Stimulated activated CD4-positive, alpha-beta T cell treated with anti-CD3 and anti-CD28 coated beads, Interleukin-15, amount 100 ng/mL, for 24 hours (primary cell): ENCODE measurements at places on chromosomes 1 and 21.

GRCh38 chr1:39080831-39081270, 54.7 kb downstream of the NDUFS5 start:
- no peak for DNase-seq

DNA sequence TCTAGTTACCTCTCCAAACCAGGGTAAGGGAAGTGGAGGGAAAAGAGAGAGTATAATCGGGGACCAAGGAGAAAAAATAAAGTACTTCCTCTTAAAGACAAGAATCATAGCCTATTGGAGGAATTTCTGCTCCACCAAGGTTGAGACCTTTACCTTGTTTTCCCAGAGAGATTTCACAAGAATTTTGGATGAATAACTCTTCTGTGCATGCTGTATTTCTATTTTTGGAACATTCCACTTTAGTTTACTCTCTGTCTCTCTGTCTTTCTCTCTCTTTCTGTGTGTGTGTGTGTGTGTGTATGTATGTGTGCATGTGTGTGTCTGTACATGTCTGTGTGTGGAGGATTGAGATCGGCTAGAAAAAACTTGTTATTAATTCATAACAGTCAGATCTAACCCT, 318.4 kb upstream of the RGS18 start:
- no peak for DNase-seq

DNA sequence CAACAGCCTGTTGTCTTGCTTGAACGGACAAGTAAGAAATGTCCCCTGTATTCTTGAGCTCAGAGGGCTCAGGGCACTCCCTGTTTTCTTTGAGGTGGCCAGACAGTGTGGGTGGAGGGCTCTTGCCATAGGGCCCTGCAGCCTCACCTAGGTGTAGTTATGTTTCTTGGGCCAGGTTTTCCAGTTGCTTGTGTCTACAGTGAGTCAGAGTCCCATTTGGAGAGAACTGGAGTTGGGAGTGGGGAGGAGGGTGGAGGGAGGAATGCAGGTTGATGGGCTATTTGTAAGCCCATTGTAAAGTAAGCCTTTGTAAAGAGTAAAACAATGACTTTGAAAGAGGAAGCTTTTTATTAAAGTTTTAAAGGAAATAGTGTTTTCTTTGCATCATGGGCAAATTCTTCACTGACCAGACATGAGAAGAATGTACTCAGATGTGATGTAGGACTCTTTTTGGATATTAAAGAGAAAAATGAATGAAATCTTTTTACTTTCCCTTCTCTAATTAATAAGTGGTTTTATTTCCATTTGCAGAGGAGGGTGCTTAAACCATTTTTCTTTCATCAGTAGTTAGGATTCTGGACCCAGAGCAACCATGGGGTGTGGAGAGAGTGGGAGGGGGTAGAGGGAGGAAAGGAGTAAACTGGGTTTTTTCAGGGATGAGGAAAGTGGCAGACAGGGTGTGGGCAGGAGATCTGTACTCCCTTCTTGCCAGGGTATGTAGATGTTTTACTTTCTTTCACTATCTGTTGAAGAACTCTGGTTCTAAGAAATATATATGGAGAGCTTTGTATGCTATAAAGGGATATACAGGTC, 45.1 kb upstream of the MACF1 start:
- DNase-seq, result no peak

- no peak for DNase-seq
These were observed 56.0 kb downstream of the ADARB1 start for GRCh38 chr21:45130324-45130774.

GRCh38 chr1:153688276-153688675, 9.8 kb downstream of the NPR1 start:
- DNase-seq, result no peak

DNA sequence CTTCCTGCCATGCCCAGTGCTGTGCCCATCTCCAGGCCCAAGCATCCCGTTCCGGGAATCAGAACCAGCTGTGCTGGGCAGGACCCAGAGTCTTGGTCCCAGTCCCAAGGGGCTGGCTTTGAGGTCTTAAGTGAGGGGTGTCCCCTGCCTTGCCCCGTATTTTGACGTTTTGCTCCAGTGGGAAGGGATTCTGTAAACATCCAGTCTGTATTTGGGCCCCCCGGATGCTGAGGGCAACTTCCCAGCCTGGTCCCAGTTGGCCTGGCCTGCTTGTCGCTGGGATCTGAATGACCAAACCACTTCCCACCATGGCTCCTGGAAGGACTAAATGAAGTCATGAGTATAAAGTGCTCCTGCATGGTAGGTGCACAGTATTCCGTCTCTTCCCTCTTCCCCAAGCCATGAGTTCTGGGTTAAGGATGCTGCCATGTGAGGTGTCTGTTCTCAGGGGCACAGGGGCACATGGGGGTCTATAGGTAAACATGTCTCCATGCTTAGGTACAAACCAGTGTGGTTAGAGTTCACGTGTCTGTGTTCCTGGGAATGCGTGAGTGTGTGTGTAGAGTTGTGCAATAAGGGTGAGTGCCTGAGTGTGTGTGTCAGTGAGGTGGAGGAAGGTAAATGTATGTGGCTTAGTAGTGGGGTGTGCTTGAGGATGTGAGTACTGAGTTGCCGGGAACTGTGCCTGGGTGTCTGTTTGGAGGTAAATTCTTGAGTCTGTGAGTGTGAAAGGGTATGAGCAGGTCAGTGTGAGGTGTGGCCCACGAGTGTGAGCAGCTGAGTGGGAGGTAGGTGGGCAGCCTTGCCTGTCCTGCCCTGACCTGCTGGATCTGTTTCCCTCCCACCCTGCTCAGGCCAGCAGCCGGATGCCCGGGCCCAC, 1.5 kb downstream of the B4GALT2 start:
- no peak for DNase-seq

DNA sequence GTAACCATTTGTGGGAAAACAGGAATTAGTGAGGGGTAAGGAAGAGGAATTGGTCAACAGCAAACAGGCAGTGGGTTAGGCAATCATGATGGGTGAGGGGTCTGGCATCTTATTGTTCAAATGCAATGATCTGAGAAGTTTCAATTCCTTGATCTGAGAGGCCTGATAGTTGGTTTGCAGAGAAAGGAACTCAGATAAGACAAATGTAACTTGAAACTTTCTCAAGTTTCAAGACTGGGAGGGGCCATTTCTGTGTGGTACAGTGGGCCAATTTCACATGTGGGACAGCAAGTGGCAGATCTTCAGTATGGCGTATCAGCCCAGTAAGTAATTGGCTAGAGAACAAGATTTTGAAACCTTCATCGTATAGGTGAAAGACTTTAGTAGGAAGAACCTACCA, 102.5 kb downstream of the XPR1 start:
- DNase-seq, result no peak

GRCh38 chr1:182587666-182588499, 1.2 kb downstream of the RNASEL start:
- no peak for DNase-seq

- no peak for DNase-seq
These were observed 180.0 kb downstream of the TTLL7 start for GRCh38 chr1:83818916-83819315.

- DNase-seq, result no peak
These were observed 688.8 kb downstream of the PLA2G4A start for GRCh38 chr1:187517546-187517945.

DNA sequence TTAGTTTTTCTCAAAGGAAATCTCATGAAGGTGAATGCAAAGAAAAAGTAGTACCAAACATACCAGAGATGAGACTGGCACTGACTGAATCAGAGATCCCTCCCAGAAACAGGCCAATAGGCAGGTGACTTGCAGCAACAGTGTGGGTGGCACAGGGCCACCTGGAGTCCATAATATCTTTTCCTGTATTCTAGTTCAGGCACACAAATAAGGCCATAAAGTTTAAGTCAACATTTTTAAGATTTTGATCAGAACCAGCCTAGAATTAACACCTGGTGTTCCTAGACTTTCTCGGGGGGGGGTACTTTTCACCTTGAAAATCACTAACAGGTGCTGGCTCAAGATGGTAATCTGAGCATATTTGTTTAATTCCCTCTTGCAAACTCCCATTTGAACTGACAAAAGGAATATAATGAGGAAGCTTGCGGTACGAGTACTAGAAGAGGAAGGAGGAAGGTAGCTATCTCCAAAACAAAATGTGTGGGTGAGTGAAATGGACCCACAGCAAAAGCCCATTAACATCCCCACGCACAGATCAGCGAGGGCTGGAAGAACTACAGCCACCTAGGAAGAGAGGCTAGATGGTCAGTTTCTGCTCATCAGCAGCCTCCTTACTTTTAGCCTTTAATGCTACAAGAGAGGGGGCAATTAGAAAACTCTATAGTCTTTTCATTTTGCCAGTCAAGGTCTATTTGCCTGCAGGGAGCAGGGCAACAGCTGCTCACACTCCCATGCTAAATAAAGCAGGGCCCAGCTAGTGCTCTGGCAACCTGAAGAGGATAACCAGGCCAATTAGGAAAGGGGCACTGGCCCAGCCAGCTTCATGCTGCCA, 18.9 kb downstream of the SDE2 start:
- DNase-seq, result no peak

GRCh38 chr1:60227601-60228000, 154.0 kb upstream of the C1orf87 start:
- DNase-seq, result no peak

DNA sequence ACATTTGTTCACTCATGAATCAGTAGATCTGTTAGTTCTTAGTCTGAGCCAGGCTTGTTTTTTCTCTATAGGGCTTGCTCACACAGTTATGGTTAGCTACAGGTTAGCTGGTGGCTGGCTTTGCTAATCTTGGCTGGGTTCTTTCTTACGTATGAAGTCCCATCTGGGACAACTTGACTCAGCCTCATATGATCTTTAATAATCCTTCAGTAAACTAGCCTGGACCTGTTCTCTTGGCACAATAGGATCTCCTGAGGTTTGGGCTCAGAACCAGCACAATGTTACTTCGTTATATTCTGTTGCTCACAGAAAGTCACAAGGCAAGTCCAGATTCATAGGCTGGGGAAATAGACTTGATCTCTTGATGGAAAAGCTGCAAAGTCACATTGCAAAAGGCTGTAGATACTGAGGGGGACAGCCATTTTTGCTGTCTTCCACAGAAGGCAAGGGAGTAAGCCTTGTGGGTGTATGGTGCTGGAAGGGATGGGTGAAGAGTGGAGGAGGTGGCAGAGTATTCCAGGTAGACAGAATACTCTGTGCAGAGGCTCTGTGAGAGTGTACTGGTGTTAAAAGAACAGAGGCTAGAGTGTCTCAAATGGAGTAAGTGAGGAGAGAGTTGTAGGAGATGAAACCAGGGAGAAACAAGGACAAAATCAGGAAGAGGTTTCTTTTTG, 24.4 kb downstream of the EFCAB7 start:
- DNase-seq, result no peak

- DNase-seq, result no peak
These were observed 62.3 kb upstream of the RCC1 start for GRCh38 chr1:28443550-28443949.

- no peak for DNase-seq
These were observed 265.1 kb downstream of the PTPRU start for GRCh38 chr1:29501227-29501976.

GRCh38 chr21:41074396-41075184, 93.4 kb upstream of the BACE2 start:
- DNase-seq, result no peak

GRCh38 chr1:59340411-59341307, 43.8 kb downstream of the FGGY start:
- DNase-seq, result no peak

DNA sequence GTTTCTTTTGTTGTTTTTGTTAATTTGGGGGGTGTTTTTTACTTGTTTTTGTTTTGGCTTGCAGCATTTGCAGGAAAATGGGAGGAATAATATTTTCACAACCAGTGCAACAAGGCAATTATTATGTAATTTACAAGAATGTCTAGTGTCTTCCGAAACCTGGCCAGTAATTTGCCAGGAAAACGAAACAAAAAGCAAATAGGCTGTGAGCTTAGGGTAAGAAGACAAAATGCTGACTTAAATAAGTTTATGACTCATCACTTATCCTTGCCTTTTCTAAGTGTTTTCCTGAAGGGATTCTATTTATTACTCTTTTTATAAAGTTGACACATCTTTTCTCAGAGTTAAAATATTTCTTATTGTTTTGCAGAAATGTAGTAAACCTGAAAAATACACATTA, 49.8 kb downstream of the KCNT2 start:
- DNase-seq, result no peak

- DNase-seq, result no peak
These were observed 40.5 kb upstream of the GJB5 start for GRCh38 chr1:34714386-34714785.

DNA sequence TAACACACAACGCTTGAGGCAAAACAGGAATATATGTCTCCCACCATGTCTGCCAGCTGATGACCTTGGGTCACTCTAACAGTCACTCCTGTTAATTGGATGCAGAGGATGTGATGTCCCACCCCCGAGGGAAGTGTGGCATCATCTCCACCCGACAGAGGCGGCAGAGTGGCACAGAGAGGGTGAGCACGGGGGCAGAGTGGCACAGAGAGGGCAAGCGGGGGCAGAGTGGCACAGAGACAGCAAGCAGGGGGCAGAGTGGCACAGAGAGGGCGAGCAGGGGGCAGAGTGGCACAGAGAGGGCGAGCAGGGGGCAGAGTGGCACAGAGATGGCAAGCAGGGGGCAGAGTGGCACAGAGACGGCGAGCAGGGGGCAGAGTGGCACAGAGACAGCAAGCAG, 44.3 kb downstream of the DISP3 start:
- no peak for DNase-seq

DNA sequence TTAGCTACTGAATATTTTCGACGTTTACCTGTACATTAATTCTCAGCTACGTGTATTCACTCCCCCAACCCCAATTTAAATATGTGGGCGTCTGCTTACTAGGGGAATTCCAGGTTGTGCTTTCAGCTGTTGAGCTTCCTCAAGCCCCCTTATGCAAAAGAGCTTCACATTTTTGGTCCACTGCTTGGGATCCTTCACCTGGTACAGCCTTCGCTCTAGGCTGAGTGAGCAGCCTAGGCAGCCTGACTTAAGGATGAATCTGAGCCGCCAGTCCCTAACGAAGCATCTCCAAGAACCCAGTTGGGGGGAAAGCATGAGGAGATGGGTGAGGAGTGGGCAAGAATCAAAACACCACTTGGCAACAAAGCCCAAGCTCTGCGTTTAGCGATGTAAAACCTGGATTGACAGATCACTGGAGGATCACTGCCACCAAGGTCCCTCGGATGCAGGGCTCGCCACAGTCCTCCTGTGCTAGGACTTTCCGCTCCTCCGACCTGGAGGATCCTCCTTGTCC, 674 bp downstream of the BCL10 start:
- no peak for DNase-seq

DNA sequence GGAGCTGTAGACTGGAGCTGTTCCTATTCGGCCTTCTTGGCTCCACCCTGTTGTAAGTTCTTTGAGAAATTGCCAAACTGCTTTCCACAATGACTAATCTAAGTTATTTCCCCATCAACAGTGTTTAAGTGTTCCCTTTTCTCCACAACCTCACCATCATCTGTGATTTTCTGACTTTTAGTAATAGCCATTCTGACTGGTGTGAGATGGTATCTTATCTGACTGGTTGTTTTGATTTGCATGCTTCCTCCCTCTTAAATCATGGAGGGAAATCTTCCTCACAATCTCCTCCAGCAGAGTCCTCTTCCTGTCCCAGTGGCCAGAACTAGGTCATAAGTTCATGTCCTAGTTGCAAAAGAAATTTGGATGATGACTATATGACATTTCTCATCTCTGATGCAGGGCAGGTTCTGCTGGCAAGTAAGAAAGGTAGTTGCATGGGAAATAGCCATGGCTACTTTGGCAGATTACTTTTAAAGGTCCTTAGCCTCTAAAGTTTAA, 294.0 kb downstream of the LRRC40 start:
- no peak for DNase-seq

GRCh38 chr1:53068314-53069099, 6.5 kb downstream of the PODN start:
- DNase-seq, result no peak
